ENCODE measurements at places on chromosomes 3 and 15.

- no peak for DNase-seq
Measured at GRCh38 chr15:80931721-80932512, 57.7 kb downstream of the MESD start.

- no peak for DNase-seq
Measured at GRCh38 chr3:59163953-59164352, 114.1 kb upstream of the CFAP20DC start.

GRCh38 chr3:100084100-100084806 lies 30.0 kb downstream of the FILIP1L start:
- DNase-seq, result no peak

GRCh38 chr3:50495609-50496423 lies 7.6 kb downstream of the CACNA2D2 start:
- no peak for DNase-seq

DNA sequence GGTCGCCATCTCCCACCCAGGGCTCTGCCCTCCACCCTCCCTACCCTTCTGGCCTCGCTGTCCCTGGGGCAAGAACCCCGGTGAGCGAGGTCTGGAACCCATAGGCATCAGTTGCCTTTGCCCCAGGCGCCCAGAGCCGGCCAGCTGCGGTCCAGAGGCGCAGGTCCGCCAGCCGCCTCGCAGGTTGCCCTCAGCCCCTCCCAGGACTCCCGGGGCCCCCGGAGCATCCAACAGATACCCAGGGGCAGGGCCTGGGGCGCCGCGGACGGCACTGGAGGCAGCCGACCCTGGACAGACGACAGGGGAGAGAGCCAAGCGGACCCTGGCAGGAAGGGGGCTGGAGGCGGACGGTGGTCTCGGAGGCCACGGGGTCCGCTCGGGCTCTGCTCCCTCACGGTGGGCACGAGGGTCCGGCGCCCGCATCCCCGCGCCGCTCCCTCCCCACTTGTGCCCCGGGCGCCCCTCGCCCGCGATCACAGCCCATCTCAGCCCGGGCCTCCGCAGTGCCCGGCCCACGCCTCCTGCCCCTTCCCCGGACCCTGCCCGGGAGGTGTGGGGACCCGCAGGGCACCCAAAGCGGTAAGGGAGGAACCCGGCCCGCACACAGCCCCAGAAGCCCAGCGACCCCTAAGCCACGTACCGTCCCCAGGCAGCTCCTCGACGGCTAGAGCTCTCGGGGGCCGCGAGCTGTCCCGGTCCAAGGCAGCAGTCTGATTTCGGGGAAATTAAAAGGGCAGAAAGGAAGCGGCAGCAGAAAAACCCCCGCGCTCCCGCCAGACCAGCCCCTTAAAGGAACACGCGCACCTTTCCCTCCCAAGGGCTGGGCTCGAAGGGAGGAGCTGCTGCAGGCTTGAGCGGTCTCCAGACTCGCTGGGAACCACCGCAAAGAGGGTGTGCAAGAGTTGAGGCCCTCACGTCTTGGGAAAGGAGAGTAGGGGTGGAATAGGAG lies at the start of gene HAPLN3:
HAPLN3 (minus strand) TSS at position 726 of the 949 bp plus-strand sequence. CDS start 8,246 bp downstream, outside the sequence.
- no peak for DNase-seq

GRCh38 chr3:4935347-4935746 lies 43.9 kb upstream of the BHLHE40 start:
- no peak for DNase-seq

- no peak for DNase-seq
Measured at GRCh38 chr15:87602371-87602770, 654.2 kb downstream of the NTRK3 start.

GRCh38 chr3:102060814-102061213 lies 211.5 kb downstream of the NFKBIZ start:
- DNase-seq, result no peak

DNA sequence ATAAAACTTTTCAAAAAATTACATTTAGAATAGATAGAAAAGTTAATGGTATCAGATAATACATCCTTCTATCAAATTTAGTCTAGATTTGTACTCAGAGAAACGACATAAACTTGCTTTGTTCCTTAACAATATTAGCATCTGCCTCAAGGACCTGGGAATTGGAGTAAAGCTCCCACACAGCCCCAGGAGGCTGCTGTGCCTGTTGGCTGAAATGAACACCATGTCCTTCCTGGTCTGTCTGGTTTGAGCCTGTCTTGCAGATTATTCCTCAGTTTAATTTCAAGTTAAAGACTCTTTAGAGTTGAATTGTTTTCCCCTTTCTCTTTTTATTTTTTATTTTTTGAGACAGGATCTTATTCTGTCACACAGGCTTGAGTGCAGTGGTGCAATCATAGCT lies 19.4 kb downstream of the GNB5 start:
- no peak for DNase-seq

- no peak for DNase-seq
Measured at GRCh38 chr3:173529062-173529711, 131.6 kb downstream of the NLGN1 start.

DNA sequence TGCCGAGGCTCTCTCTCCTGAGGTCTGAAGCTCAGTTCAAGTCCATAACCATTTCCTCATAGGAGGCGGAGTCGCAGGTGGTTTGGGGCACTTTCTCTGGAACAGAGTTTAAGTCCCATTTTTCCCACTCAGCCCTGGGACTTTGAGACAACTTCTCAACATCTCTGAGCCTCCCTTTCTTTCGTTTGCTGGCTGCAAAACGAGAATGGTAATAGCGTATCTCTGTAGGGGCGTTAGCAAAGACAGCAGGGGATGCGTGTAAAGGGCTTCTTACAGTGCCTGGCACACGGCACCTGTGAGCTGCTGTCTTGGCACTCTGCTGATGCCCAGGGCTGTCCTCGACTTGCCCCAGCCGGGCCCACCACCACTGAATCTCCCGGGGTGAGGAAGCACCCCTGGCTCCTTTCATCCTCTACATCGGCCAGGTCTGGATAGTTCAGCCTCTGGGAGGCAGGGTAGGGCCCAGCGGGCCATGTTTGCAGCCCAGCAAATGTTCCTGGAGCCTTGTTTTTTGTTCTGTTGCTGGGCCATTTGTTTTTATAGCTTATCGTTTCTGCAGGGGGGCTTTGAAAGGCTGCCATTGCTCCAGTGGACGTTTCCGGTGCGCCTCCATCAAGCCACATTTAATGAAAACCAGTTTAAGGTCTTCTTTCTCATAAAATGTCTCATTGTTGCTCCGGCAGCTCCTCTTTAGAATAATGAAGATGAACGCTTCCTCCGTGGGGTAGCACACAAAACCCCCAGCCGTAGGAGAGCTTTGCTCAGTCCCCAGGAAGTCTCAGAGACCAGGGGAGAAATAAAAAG lies 60.0 kb upstream of the WNT5A start:
- no peak for DNase-seq

DNA sequence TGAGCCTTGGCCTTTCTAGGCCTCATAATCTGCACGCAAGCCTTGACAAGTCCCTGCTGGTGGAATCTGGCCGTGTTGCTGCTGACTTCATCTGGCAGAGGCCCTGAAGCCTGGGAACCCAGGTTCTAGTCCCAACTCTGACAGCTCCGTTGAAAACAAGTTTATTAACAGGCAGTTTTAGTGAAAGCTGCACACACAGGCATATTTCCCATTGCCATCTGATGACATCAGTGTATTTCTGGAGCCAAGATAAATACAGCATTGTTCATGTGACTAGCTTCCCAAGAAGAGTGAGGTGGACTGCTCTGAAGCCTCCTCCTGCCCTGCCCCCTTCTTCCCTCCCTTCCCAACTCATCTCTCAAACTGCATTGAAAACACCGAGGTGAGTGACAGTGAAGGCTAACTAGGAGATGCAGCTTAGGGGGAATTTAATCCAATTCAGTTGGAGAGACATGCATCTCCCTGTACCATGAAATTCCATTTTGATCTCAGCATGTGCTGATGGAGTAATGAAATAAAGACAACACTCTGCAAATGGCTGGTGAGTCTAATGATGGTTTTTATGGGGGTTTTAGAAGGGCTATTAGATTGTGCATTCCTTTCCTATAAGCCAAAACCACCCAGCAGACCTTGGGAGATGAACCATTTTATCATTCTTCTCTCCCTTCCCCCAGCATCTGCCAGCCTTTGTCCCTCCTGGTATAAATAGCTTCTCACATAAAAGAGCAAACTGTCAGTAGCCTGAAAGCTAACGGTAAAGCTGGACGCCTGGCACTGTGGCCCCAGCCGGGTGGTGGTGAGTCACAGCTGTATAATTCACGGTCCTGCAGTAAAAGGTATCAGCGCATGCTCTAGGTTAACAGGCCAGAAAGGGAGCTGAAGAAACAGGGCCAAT lies 38.0 kb downstream of the PRICKLE2 start:
- no peak for DNase-seq

DNA sequence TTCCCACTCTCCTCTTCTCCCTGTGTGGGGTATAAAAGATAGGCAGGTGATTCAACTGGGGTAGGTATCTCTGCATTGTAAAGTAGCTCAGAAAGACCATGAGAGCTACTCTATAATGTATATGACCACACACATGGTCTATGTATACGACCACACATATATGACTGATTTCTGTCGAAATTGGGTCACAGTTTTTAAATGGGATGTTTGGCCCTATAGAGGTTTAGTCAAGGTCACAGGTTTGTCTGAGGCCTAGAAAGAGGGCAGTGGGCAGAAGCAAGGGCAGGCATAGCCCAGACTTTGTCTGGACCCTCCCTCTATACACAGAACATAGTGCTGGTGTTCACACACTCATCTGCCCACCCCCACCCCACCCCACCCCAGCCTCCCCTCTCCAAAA lies 4.4 kb downstream of the LAMP3 start:
- no peak for DNase-seq

DNA sequence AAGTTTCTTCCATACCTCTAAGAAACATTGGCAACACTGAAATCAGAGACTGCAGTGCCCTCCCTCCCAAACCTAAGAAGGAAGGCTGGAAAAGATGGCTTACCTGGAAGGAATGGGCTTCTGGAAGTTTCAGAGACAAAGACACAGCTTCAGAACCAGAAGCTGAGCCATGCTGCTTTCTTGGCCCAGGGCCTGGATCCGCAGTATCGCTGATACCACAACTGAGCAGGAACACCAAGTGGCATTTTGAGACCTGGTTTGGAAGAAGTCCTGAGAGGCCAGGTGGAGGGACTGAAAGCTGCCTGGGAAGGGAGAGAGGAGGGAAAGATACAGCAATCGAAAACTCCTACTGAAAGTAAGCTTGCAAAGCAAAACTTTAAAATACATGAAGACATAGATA lies 19.8 kb downstream of the GPR160 start:
- DNase-seq, result no peak

GRCh38 chr15:29566914-29567313 lies 255.4 kb downstream of the TJP1 start:
- DNase-seq, result no peak

DNA sequence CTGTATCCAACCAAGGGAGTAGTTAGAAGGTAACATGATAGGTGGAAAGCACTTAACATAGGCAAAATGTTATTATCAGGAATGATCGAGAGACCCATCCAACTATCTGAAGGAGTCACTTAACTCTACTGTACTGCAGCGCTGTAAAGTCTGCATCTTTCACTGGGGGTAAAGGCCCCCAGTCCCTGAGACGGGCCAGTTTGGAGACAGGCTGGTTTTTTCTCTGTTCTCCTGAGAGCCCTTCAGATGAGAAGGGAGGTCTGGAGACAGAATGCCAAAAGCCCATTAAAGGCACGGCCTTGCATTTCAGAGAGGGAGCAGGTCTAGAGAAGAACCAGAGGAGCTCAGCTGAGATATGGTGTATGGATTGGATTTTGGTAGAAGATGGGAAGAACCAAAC lies 71.3 kb upstream of the CGNL1 start:
- DNase-seq, result no peak

GRCh38 chr3:108177536-108177935 lies 44.7 kb downstream of the IFT57 start:
- no peak for DNase-seq

- DNase-seq, result no peak
Measured at GRCh38 chr3:83946049-83946448, 1012.7 kb upstream of the CADM2 start.

GRCh38 chr3:144894576-144894975 lies 923.0 kb downstream of the DIPK2A start:
- DNase-seq, result no peak

DNA sequence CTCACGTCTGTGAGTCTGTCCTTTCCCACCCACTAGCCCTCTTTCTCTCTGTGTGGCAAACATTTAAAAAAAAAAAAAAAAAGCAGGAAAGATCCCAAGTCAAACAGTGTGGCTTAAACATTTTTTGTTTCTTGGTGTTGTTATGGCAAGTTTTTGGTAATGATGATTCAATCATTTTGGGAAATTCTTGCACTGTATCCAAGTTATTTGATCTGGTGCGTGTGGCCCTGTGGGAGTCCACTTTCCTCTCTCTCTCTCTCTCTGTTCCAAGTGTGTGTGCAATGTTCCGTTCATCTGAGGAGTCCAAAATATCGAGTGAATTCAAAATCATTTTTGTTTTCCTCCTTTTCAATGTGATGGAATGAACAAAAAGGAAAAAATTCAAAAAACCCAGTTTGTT lies 97.7 kb downstream of the GAP43 start:
- DNase-seq, result no peak

Measured in NCI-H1048 (cell line).